ENCODE measurements at places on chromosomes 5 and 9.

DNA sequence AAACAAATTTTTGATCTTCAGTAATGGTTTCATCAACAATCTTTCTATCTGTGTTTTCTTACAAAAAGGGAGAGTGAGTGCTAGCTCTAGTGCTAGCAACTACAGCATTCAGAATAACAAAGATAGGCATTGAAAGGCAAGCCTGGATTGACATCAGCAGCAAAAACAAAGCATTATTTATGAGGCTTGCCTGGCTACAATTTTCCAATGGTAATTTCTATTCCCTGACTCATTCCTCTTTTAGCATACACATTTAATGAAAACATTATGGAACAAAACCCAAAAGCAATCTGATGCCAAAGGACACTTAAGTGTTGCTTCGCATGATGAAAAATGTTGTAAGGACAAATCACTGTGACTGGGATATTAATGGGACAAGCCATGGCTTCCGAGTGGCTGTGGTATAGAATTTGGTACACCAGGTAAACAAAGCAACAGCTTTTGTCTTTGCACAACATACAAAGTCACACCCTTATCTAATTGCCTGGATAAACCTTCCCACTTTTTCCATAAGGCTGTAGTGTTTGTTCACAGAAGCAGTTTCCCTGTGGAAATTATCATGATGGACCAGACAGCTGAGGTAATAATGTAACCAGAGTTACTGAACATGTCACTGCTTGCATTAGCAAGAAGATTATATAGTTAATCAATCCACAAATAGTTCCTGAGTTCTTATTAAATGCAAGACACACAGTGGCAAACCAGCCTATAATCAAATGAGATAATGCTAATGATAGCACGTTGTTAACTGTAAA is 179.8 kb upstream of the EDIL3 start:
- DNase-seq: no peak

DNA sequence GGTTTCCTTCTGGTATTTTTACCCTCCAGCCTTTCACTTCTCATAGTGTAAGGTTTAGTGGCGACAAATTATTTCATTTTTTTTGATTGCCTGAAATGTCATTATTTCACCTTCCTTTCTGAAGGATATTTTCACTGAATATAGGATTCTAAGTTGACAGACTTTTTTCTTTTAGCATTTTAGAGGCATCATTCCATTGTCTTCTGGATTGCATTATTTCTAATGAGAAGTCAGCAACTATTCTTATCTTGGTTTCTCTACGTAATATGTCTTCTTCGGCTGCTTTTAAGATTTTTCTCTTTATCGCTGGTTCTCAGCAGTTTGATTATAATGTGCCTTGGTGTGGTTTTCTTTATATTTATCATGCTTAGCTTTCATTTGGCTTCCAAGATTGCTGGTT is 194.2 kb downstream of the GAPVD1 start:
- DNase-seq: no peak

- DNase-seq: no peak
These were observed 228.8 kb downstream of the AP3B1 start for GRCh38 chr5:78065663-78066062.

GRCh38 chr5:63081402-63081801 is 502.8 kb downstream of the LRRC70 start:
- no peak for DNase-seq

DNA sequence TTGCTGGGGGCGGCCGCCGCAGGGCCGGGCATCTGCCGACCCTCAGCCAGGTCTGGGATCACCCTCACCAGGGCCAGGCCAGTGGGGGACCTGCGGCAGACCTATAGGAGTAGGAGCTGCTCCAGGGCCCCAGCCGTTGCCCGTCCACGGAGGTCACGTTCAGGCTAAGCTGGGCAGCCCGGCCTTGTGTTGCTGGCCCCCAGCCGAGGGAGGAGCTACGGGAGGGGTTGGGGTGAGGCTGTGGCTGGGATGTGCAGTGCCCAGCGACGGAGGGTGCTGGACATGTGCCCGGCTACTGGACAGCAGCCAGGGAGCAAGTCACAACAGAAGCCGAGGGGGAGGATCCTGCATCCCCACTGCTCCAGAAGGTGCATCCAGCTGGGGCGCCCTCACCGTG is 39.6 kb upstream of the SLC6A19 start:
- DNase-seq: peak; percentile 60

- DNase-seq: peak; percentile 69
These were observed 9.8 kb downstream of the PIK3R1 start for GRCh38 chr5:68225188-68225910.

- DNase-seq: peak; percentile 55
These were observed 104.8 kb upstream of the CD180 start for GRCh38 chr5:67301285-67301903.

GRCh38 chr9:92631452-92632343 is 38.2 kb downstream of the IPPK start:
- DNase-seq: no peak

DNA sequence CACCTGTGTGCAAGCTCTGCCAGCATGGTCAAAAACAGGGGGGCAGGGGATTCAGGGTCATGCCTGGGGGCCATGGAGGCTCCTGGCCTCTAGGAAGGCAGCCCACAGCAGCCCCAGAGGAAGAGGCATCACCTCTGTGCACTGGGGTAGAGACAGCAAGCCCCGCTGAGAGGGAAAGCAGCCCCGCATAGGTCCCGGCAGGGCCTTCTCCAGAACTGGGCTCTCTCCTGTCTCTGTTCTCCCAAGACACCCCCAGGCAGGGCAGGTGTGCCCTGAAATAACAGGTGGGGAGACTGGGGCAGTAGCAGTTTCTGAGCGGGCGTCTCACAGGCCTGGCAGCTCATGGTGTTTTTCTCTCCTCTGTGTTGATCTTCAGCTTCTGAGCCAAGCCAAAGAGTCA is 279.1 kb downstream of the HSPA4 start:
- DNase-seq: no peak

GRCh38 chr5:93583439-93583767 is 381 bp downstream of the NR2F1 start:
- DNase-seq: no peak

DNA sequence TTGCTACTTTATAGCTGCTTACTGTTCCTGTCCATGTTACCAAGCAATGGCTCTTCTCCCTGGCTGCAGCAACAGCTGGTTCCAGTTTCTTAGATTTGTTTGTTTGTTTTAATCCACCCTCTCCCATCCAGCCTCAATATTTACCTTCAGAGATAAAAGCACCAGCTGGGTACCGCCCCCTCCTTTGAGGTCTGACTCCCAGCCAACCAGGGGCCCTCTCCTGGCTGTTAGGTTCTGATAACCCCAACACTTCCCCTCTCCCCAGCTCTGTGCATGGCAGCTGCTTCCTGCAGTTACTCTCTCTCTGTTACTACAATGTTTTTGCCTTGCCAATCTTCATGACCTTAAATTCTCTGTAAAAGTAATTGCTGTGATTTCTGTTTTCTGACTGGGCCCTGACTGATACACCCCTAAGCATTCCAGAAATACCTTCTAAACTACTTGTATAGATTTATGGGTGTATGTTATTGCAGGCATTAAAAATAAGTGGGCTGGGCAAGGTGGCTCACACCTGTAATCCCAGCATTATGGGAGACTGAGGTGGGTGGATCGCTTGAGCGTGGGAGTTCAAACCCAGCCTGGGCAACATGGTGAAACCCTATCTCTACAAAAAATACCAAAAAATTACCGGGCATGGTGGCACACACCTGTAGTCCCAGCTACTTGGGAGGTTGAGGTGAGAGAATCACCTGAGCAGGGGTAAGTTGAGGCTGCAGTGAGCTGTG is 2.6 kb upstream of the GCNT1 start:
- DNase-seq: peak; percentile 75

DNA sequence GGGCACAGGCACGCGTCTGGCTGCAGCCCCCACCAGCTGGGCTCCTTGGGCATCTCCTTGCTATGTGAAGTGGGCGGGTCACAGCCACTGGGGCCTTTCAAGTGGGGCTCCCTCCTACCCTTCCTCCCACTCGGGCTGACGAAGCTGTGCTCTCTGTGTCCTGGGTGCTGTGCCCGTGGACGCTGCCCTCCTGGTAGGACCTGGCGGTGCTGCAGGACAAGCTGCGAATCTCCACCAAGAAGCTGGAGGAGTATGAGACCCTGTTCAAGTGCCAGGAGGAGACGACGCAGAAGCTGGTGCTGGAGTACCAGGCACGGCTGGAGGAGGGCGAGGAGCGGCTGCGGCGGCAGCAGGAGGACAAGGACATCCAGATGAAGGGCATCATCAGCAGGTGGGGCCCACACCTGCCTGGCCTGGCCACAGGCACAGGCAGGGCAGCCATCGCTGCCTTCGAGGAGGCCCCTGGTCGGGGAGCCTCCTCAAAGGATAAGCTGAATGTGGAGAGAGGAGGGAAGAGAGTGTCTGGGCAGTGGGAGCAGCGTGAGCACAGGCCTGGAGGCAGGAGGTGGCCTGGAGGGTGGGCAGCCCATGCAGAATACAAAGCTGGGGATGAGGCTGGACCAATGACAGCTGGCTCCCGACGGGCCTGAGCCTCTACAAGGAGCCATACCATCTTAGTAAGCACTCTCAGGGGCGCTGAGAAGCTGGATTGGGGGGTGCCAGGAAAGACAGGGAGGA is 124.7 kb downstream of the DAB2IP start:
- DNase-seq: no peak

GRCh38 chr5:108727236-108727650 is 20.5 kb upstream of the FER start:
- DNase-seq: peak; percentile 52

GRCh38 chr5:142167458-142167857 is 58.9 kb downstream of the NDFIP1 start:
- no peak for DNase-seq

GRCh38 chr9:8943392-8943791 is 1143.8 kb upstream of the DMAC1 start:
- DNase-seq: no peak

- no peak for DNase-seq
These were observed 48.5 kb downstream of the G3BP1 start for GRCh38 chr5:151820271-151820670.

DNA sequence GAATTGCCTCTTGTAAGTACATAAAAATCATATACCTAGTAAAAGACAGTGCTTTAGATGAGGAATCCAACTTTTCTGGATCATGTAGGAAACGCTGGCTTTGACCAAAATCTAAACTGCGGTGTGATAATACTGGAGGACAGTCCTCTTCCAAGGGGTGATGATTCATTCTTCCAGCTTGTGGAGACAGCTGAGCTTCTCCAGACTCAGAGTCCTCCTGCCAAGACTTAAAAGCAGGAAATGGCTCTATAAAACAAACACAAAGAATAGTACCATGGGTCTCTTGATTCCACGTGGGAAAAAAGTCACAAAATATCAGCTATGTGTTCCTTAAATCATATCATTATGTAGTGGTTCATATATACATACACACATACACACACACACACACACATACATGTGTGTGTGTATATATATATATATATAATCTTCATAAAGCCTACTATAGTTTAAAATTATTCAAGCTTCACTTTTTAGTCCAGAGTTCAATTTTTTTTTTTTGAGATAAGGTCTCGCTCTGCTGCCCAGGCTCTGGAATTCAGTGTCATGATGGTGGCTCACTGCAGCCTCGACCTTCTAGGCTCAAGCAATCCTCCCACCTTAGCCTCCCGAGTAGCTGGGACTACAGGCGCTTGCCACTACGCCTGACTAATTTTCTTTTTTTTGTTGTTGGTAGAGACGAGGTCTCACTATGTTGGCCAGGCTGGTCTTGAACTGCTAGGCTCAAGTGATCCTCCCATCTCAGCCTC is 65.0 kb downstream of the PKD2L2 start:
- peak; percentile 15 for DNase-seq

DNA sequence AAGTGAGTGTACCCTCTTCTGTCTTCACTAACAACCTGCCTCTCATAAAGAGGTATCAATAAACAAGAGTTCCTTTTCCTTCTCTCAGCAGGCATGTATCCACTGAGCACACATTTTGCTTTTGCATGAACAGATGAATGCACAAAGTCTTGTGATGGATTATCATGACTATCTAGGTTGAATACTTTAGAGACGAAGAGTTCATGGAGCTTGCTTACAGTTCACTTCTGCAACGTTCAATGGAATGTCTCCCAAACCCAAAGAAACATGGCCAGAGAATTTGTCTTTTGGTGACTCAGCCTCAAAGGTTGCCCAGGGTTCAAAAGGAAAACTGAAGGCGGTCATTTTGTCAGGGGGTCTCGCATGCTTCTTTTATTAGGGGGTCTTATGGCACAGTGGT is 55.4 kb downstream of the BRINP1 start:
- DNase-seq: no peak

DNA sequence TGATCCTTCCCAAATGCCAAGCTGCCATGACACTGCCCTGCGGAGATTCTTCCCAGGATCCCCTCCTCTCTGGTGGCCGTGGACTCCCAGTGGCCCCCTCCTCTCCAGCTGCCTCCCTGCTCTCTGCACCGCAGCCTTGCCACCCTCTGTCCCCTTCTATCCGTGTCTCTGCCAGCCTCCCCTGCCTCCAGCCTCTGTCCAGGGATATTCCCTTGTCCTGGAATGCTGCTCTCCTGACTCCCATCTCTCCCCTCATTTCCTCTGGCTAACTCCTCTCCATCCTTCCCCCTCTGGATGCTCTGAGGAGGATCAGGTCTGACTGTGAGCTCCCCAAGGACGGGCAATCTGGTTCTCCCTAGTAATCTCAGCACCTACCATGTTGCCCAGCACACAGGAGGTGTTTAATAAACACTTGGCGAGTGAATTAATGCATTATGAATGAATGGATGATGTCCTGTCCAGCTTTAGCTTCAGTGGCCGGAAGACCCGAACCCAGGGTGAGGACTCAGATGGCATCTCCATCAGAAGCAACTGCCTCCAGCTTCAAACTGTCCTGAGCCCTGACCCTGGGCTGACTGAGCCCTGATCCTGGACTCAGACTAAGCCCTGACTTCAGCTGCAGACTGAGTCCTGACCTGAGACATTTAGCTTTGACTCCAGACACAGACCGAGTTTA is 7.5 kb upstream of the CRB2 start:
- no peak for DNase-seq

- DNase-seq: peak; percentile 28
These were observed 1.1 kb downstream of the EPB41L4B start for GRCh38 chr9:109319626-109320241.

DNA sequence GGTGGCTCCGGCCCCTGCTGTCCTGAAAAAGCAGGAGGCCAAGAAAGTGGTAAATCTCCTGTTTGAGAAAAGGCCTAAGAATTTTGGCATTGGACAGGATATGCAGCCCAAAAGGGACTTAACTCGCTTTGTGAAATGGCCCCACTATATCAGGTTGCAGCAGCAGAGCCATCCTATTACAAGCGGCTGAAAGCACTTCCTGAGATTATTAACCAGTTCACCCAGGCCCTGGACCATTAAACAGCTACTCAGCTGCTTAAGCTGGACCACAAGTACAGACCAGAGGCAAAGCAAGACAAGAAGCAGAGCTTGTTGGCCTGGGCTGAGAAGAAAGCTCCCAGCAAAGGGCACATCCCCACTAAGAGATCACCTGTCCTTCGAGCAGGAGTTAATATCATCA is 89.7 kb downstream of the MLLT3 start:
- DNase-seq: no peak
